ENCODE measurements at places on chromosomes 3 and 15.
A peak's percentile ranks its signal among the peaks of the same experiment; 100 is the strongest.

- DNase-seq: no peak
Observed at GRCh38 chr3:119194237-119195150, 21.1 kb downstream of the UPK1B start.

DNA sequence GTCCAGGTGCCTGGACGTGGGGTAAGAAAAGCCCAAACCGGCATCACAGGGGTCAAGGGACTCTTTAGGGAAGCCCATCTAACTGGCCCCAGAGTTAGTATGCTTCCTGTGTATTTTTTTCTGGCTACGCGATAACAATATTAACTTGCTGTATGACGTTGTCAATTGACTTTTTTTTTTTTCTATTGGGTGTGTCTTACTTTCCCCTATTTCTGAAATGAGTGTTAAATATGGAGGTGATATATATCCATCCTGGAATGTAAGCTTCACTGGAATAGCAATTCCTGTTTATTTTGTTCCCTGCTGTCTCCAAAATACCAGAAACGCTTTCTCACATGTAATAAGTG lies 598 bp upstream of the GMNC start:
- DNase-seq: no peak

GRCh38 chr3:69005071-69005790 lies 8.3 kb downstream of the EOGT start:
- no peak for DNase-seq

- DNase-seq: no peak
Observed at GRCh38 chr3:12938258-12938711, 96.9 kb upstream of the RPL32 start.

DNA sequence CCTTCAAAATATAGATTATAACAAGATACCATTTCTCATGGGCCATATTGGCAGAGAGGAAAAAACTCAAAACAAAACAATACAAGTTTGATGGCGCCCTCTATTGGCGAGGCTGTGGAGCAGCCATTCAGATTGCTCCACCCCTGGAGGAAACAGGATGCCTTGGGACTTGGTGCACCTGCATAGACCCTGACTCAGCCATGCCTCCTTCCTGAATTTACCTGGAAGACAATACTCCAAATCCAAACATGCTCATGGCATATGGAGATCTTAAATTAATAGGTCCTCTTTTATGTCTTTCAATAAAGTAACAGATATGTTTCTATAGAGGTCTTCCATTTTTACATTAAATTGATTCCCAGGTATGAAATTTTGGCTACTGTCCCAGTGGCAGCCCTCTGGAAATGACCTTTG lies 90.0 kb downstream of the APBA2 start:
- no peak for DNase-seq

DNA sequence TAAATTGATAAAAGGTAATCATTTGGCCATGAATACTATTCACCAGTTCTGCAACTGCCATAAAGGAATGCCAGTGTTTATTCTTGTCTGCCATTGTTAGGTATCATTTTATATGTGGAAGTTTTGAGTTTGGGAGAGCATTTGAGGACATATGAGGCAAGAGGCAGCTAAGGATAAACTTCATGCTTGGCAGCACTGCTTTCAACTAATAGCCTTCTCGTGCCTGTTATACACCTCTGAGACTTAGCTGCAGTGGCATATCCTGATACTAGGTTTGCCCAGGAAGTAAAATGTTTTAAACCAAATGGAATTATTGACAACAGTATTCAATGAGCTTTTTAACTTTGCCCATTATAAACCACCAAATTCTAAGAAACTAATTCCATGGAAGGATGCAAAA lies 126.0 kb upstream of the DPH6 start:
- no peak for DNase-seq

DNA sequence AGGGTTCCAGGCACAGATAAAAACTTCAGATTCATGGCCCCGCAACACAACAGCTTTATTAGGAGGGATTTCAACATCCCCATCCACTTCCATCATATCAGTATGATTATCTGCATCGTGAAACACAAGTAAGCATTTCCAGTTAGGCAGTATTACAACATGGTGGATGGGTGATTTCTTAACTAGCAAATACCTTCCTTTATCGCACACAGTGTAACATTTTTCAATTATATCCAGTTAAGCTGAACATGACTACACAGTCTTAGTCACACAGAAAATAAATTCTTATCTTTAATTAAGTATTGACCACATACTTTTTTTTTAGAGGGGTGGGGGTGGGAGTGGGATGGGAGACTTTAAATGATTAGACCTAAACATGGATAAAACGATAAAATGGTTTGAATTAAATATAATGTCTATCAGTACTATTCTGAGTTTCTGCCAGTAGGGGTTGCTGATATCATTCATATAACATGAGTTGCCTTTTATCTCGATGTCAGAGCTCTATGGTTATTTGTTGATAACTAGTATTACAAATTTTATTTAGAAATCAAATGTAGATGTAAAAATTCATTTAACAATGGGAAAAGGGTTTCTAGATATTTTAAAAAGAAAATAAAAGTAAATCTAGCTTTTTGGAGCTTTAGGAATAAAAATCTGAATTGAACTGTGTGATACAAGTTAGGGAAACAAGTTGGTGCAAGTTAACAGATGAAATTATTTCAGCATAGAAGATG lies 146.6 kb downstream of the TBL1XR1 start:
- peak; percentile 78 for DNase-seq

DNA sequence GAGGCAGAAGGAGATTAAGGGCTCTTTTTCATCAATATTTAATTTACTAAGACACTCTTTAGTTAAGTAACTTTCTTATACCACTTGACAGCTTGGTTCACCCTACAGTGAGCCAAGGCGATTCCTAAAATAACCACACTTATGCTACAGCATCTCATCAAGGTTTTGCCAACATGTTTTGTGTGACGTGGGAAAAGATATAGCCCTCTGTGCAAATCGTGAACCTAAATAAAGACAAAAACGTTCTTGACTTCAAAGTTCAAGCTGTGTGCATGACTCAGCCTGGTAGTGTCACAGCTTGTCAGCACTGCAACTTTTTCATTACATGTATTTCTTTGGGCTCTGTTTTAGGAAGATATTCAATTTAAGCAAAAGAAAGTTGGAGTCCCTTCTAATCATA lies 297.0 kb upstream of the EPHA3 start:
- DNase-seq: no peak

GRCh38 chr3:13207578-13207922 lies 134.3 kb upstream of the IQSEC1 start:
- DNase-seq: no peak

- DNase-seq: no peak
Observed at GRCh38 chr3:151673974-151674373, 59.8 kb upstream of the AADACL2 start.

DNA sequence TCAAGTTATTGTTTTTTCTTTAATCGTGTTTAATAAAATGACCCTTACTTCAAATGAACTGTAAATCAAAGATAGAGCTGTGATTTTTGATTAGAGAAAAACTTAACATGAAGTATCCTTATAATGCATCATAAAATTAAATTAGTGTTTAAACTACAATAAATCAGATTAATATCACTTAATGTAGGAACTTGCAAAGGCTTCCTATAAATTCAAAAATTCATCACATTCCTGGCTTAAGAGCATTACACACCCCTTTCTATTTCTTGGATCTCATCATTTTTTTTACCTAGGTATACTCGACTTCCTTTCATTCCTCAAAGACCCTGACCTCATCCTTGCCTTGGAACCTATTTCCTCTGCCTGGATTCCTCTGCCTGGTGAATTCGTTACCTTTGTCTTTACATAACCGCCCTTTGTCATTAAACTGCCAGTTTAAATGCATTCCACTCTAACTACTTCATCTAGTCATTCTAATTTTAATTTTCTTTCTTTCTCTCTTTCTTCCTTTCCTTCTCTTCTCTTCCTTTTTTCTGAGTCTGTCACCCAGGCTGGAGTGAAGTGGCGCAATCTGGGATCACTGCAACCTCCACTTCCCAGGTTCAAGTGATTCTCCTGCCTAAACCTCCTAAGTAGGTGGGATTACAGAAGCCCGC lies 1244.5 kb downstream of the OTOL1 start:
- no peak for DNase-seq

DNA sequence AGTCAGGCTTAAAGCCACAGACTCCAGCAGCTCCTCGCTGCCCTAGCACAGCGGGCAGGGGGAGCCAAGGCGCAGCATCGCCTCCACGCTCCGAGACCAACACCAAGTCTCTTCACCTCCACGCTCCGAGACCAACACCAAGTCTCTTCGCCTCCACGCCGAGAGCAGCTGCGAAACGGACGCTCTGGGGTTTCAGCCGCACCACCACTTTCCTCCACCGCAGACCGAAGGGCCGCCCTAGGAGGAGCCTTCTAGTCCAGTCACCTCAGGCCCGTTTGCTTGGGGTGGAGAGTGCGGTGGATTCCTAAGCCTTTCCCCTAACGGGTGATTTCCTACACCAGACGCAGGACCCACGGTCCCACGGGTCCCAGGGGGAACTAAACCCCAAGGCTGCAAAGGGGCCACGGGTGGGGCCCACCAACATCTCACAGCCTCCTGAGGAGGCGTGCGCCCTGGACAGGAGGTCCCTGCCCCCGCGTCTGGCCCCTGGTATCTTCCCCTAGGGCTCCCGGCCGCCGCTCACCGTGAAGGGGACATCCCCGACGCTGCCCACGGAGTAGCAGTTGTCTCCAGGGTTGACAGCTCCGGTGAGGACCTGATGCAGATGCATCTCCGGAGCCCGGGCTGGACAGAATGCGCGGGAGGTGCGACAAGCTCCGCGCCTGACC lies 501 bp downstream of the DMXL2 start:
- no peak for DNase-seq

GRCh38 chr3:124353691-124354090 lies 361.8 kb upstream of the ROPN1 start:
- no peak for DNase-seq

- DNase-seq: no peak
Observed at GRCh38 chr3:2268779-2269178, 170.1 kb downstream of the CNTN4 start.

DNA sequence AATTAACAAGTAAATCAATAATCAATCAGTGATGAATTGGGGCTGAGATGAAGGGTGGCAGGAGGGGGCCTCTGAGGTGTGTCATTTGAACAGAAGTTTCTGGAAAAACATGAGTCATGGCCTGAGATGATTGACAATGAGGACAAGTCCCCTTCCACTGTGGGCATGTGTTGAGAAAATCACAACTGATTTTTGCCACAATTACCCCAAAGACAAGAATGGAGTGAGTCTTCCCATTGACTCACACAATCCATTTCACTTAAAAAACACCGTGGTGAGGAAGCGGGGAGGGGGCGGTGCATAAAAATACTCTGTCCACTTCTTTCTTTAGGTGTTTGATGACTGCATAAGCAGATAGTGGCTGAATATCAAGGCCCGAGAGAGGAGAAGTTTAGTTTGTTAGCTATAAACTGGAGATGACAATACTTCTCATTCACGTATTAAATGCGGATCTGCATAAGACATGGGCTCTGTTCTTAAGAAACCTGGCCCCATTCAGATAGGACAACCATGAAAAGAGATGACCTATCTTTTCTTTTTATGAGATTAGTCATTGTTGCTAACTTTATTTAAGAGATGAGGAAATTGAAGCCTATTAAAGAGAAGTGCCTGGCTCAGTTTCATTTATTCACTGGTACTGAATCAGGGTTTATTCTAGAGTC lies 34.7 kb downstream of the SHC4 start:
- no peak for DNase-seq

GRCh38 chr3:18241837-18242236 lies 183.3 kb downstream of the SATB1 start:
- no peak for DNase-seq

DNA sequence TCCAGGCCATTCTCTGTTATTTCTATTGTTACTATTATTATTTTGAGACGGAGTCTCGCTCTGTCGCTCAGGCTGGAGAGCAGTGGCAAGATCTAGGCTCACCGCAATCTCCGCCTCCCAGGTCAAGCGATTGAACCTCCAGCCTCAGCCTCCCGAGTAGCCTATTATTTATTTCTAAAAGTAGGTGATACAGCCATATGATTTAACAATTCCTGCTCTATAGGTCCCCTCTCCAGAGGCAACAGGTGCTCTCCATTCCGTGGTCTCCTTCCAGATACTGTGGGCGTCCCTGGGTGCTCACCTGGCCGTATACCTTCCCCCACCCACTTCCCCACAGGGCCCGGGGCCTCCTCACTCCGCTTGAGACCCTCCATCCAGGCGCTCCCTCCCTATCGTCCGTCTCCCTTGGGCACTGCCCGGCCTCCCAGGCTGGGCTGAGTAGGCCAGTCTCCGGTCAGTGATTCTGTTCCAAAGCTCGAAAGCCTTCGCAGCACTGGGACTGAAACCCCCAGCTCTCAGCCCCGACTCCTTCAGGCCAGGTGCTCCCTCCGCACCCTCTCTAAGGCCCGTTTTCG lies 708 bp upstream of the PTPN23 start:
- no peak for DNase-seq

- no peak for DNase-seq
Observed at GRCh38 chr15:51180011-51180410, 85.3 kb upstream of the TNFAIP8L3 start.

GRCh38 chr3:36409862-36410261 lies 29.6 kb downstream of the STAC start:
- DNase-seq: no peak

GRCh38 chr3:77254967-77255831 lies 215.3 kb downstream of the ROBO2 start:
- DNase-seq: peak; percentile 18

DNA sequence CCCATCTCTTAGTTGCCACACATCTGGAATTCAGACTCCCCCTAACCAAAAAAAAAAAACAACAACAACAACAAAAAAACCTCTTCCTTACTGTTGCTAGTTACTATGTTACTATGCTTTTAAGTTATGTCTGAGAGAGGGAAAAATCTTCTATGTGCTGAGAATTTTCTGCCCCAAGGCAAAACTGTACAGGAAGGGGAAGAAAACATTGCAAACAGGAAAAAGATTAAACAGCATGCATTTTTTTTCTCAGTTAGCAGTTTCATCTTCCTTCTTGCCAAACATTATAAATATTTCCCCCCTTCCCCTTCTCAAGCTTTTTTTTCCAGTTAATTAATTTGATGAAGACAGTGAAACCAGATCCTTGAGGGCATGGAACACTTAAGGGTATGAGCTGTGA lies 1.1 kb upstream of the CD200R1 start:
- DNase-seq: no peak

DNA sequence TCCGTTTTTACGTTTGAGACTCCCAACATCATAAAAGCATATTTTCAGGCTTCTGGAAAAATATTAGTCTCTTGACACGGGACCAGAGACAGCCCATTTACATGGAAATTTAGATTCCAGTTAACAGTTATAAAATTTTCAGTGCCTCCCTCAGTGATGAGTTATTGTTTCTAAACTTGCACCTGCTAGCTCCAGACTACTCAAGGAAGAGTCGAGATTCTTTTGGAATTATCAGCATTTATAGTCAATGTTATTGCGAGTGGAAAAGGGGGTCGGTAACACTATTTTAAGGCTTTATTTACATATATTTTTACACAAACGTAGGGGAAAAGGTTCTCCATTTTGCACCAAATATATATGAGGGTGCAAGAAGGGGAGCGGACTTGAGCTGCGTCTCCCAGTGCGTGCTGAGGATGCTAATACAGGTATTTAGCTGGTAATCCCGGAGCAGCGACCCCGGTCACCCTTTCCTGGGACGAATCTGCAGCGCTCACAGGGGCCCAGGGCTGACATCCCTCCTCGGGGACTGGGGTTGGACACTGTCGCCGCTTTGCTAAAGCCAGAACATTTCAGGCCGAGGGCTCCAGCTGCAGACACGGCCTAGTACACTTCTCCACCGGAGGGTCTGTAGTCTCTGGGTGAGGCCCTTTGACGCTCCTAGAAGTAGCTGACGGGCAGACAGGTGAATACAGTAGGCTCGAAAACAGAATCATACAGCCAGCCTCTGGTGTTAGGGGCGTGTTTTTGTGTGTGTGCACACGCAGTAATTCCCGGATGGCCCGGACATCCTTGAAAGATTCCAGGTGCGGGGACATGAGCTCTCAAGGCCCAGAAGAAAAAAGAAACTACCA lies 729 bp upstream of the ZBTB11 start:
- no peak for DNase-seq

- DNase-seq: no peak
Observed at GRCh38 chr3:175294793-175295192, 435.7 kb downstream of the NAALADL2 start.

All from NCI-H2029 treated with DMSO at 0.1 percent for 48 hours (cell line).